Fibroblast of villous mesenchyme (primary cell): ENCODE measurements at places on chromosomes 1 and 21.

DNA sequence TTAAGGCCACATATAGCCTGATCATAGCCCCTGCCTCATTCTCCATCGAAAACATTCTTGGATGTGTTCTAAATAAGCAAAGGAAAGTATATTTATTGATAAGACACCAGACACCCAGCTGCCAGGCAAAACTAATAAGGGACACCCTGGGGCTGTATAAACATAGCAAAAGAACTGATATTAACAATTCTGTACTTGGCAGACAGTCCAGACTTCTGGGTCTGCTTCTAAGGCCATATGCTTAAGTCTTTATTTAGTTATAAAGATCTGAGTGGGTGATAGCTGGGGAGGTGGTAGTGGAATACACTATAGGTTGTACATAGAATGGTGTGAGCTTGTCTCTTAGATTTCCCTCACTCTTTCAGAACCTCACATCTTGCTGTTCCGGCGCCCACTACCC is 3.9 kb downstream of the CKS1B start:
- DNase-seq: no peak

- peak; percentile 53 for DNase-seq
These were observed 33.9 kb downstream of the CDK18 start for GRCh38 chr1:205538235-205538840.

GRCh38 chr1:8252266-8252951 is 65.5 kb upstream of the SLC45A1 start:
- no peak for DNase-seq

DNA sequence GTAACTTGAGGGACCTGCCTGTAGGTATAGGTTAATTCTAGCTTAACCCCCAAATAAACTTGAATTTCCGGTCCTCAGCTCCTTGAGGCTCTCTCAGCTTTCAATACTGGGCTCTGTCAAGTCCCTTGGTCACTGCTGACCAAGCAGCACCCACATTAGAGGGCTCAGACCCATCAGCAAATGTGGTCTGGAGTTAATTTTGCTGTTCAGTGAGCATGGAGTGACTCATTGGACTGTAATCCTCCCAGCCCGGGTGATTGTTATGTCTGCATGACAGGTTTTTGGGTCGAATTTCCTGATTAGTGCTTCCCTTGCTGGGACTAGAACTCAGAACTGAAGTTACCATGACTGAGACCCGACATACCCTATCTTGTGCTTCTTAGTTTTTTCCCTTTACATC is 130.6 kb downstream of the URB2 start:
- DNase-seq: peak; percentile 3

DNA sequence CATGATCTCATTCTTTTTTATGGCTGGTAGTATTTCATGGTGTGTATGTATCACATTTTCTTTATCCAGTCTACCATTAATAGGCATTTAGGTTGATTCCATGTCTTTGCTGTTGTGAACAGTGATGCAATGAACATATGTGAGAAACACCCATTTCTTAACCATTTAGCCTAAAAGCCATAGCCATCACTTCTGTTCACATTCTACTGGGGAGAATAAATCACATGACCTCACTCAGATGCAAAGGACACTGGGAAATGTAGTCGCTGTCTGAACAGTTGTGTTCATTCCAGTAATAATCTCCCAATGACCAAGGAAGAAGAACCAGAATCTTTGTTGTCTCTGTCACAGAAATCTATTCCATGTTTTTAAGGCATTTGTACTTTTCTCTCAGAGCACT is 15.1 kb upstream of the PLA2G2E start:
- no peak for DNase-seq

- DNase-seq: no peak
These were observed at the start of gene SH3D21 for GRCh38 chr1:36306210-36306901. Gene SH3D21 (plus strand): TSS chr1:36306368. CDS start chr1:36306421, 53 bp downstream.

- peak; percentile 51 for DNase-seq
These were observed 16.6 kb upstream of the DR1 start for GRCh38 chr1:93328809-93329760.

DNA sequence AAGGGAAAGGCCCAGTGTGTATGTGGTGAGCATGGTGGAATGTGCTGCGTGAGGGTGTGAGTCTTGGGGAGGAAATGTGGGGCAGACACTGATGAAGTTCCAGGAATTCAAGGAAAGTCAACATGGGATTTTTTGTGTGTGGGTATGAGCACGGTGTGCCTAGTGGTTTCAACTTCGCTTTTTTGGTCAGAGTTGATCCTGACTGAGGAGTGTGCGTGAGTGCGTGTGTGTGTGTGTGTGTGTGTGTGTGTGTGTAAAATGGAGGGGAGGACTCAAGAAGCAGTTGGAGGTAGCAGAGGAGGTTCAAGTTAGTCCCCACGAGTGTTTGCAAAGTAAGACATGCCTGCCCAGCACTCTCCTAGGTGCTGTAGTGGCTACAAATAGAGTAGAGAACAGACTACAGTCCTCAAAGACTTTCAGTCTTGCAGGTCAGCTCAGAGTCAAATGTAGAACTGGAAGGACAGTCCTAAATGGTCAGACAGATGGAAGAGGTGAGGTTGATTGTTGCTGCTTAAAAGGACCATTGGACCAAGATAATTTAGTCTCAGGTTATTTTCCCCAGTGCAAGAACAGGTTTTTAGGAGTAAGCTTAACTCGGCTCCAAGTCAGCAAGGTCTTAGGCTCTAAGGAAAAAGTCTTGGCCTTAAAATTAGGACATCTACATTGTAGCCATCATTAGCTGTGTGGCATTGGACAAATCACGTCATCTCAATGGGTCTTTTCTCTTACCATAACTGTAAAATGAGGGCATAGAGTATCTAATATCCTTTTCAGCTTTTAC is 25.0 kb downstream of the SLAMF1 start:
- DNase-seq: no peak
